ENCODE measurements at places on chromosomes 6 and 20.

GRCh38 chr6:158013904-158014504, 32.3 kb downstream of the SYNJ2 start:
- no peak for DNase-seq

GRCh38 chr20:571754-572441, 28.3 kb upstream of the CSNK2A1 start:
- DNase-seq = no peak

DNA sequence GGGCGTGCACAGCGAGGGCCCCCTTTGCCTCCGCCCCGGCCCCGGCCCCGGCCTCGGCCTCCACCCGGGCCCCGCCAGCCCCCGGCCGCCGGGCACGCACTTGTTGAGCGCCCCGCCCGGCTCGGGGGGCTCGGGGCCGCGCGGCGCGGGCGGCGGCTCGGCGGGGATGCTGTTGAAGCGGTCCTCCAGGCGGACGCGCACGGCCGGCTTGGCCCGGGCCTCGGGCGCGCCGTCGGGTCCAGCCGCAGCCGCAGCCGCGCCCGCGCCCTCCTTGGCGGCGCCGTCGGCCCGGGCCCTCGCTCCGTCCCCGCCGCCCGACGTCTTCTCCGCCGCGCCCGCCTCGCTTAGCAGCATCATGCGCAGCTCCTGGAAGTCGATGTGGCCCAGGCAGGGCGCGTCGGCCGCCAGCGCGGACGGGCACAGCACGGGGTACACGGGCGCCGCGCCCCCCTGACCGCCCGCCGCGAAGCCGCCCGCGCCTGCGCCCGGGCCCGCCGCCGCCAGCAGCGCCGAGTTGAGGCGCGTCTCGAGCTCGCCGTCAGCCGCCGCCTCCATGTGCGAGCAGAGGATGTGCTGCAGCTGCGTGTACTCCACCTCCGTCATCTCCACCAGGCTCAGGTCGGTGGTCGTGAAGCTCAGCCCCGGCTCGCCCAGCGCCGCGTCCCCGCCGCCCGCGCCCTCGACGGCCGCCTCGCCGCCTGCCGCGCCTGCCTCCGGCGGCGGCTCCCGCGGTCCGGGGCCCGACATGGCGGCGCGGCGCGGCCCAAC, 514 bp downstream of the TCFL5 start:
- DNase-seq = no peak

DNA sequence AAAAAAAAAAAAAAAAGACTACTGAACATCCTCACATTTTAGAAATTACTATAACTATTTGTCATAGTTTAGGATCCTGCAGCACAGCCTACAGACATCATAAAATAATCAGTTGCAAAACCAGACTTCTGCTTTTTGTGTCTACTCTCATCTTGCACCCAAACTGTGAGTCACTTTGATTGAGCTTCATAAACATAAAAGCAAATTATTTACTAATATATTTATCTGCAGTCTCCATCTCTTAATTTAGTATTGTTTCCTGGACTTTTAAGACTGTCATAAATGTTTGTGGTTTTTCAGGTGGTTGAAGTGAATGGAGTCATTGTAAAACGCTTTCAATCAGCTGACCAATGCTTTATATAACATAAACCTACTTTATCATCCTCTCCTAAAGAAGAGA, 14.8 kb upstream of the CALHM6 start:
- no peak for DNase-seq

DNA sequence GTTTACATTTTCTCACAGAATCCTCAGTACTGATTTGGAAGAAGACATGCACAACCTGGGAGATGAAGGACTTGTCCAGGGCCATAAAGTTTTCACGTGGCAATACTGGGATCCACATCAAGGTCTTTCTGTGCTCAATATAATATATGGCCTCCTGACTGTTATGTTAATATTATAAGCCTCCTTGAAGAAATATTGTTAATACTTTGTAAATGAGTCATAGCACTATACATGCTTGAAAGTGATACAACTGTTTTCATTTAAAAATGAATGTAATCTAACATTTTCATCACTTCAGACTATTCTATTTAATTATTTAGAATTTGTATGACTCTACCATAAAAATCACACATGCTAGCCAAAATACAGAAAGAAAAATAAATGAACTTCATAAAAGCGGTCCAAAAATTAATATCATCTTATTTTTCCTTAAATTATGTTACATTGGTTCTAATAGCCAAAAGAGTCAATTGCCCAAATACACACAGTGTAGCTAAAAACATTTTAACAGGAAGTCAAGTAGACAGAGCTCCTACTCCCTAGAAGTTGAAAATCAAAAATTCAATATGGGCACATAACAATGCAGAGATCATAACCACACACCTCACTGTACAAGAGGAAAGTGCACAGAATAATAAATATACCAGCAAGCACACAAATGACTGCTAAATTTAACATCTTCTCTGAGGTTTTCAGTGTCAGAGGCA, 188.0 kb upstream of the HDDC2 start:
- DNase-seq = no peak

- no peak for DNase-seq
These were observed 88.0 kb upstream of the ELOVL5 start for GRCh38 chr6:53436526-53437303.

- DNase-seq = no peak
These were observed 878 bp upstream of the PNRC1 start for GRCh38 chr6:89079511-89080234.

DNA sequence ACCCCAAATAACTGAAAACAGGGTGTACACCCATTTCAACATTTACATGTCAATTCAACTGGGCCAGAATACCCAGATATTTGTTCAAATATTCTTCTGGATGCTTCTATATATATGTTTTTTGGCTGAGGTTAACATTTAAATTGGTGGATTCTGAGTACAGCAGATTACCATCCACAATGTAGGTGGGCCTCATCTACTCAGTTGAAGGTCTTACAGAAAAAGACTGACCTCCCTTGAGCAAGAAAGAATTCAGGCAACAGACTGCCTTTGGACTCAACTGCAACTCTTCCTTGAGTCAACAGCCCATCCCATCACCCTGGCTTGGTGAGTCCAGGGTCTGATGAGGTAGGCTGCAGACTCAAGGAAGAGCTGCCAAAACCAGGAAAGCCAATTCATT, 84.1 kb downstream of the ATG5 start:
- no peak for DNase-seq

GRCh38 chr6:100188754-100189153, 194.7 kb upstream of the MCHR2 start:
- DNase-seq = no peak

All from SW 1271 (cell line).